Omental fat pad (tissue), 4 donors: ENCODE measurements at places on chromosomes 16 and 17.

- DNase-seq: no peak
Observed at GRCh38 chr16:47308601-47309000, 152.3 kb downstream of the ITFG1 start.

DNA sequence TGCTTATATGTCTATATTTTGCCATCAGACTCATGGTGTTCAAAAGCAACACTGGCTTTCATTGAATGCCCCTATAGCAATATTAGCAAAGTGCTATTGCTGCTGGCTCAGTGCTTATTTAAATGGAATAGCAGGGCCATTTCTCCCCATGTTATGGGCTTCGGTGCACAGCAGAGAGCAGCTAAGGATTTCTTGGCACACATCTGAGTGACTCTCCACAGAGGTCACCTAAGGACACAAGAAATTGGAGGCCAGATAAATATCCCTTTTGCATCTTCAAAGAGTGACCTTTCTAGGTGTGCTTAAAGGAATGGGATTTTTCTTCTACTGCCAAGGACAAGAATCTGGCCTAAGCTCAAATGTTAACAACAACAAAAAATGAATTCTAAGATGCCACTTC lies 751.8 kb downstream of the CDH11 start:
- no peak for DNase-seq

DNA sequence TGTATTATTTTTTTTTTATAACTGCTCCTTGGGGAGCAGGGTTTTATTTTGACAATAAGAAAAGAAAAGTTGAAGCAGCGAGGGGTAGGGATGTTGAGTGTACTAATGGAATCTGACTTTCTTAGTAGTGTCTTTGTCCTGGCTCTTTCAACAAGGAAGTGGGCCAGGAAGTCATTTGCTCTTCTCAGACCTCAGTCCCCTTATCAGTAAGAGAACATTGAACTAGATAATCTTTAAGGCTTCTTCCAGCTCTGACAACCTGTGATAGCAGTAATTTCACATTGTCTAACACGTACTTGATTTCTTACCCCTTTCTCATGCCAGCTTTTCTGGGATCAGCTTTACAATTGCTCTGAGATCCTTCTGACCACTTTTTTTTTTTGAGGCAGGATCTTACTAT lies 8.3 kb downstream of the LIG3 start:
- DNase-seq: no peak

DNA sequence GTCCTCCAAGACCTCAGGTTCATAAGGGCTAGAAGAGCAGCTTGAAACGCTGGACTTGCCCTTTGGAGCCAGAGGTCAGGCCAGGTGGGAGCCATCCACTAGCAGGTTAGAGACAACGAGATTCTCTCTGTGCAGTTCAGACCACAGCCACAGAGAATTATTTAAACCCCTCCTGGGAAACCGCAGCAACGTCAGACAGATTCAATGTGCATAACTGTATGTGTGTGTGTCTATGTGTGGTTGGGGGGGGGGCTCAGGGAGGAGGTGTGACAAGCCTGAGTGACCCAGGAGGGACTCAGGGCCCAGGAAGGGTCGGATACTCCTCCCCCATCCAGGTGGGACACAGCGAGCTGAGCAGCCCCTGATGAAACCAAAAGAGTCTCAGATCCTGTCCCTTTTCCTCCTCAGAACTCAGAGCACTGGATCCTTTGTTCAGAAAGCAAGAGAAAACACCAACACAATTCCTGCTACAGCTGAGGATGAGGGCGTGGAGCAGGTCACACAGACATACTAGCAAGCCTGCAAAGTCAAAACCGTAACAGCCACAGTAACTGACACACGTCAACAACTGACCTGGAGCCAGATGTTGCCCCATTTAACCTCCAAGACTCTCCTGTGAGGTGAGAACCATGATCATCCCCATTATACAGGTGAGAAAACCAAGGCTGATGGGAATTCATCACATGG lies 66.8 kb downstream of the XYLT1 start:
- DNase-seq: no peak

DNA sequence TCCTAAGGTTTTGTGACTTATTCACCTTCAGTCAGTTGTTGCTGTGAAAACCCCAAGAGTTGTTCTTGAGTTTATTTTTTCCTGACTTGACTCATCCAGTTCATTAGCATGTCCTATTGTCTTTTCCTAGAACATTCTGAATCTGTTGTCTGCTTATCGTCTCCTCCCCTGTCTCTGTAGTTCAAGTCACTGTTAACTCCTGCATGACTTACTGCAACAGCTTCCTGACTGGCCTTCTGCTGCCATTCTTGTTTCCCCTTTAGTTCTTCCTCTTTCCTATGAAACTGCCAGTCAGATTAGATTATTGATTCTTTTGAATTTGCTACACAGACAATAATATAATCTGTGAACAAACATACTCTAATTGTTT lies 161.5 kb downstream of the FTO start:
- no peak for DNase-seq
